ENCODE measurements at places on chromosomes 3 and 15.

GRCh38 chr3:31352331-31352730 is 180.4 kb upstream of the STT3B start:
- DNase-seq = no peak

- DNase-seq = no peak
Observed at GRCh38 chr3:156782319-156782718, 43.8 kb upstream of the LEKR1 start.

- no peak for DNase-seq
Observed at GRCh38 chr3:114878114-114878839, 268.8 kb downstream of the ZBTB20 start.

- no peak for DNase-seq
Observed at GRCh38 chr3:98623572-98624280, 30.3 kb upstream of the CPOX start.

GRCh38 chr15:86837294-86838061 is 757.8 kb downstream of the AGBL1 start:
- no peak for DNase-seq

GRCh38 chr3:115448851-115449250 is 174.5 kb upstream of the GAP43 start:
- no peak for DNase-seq

DNA sequence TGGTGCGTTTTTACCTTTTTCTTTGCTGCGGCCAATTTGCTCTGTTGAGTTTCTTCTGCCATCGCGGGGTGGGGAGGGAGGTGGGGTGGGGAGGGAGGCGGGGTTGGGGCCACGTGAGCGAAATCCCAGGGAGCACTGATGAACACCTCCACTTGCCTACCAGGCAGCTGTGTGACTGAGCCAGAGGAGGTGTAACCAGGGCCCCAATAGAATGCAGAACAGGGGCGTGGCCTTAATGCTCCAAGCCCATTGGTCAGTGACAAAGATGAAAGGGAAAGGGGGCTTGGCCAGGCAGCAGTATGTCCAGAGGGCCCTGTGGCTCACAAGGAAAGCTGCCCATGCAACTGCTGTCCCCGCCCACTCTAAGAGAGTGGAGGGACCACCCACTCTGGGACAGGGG is 21.4 kb upstream of the OR4F6 start:
- no peak for DNase-seq

DNA sequence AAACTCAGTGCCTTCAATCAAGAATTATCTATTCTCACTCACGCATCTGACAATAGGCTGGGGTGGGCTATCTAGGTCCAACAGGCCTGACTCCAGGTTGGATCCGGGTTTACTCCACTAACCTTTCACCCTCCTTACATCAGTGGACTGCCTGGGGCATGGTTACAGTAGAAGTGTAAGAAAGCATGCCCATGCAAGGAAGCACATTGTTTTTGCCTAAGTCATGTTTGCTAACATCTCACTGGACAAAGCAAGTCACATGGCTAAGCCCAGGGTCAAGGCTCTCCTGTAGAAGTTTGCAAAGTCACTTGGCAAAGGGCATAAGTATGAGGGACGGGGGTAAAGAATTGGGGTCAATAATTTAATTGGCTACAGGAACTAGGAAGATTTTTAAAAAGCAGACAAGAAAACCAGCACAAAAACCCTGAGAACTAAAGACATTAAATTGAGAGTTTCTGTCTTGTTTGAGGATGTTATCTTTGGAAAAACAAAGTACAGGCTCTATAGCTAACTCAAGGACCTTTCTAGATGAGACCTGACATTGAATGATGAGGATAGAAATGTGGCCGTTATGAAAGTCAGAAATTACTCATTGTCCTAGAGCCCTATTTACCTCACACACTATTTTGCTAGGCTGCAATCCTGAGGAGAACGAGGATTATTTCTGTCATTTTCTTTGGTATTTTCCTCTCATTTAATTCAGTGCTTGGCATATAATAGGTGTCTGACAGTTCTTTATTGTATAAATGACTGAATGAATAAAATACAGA is 214.2 kb downstream of the IL20RB start:
- no peak for DNase-seq

- DNase-seq = no peak
Observed at GRCh38 chr3:156389449-156389950, 165.4 kb downstream of the SSR3 start.

GRCh38 chr15:67178569-67179210 is 75.8 kb downstream of the AAGAB start:
- DNase-seq = no peak

GRCh38 chr3:54283470-54283869 is 161.1 kb downstream of the CACNA2D3 start:
- DNase-seq = no peak
